WTC11 (cell line): ENCODE measurements at places on chromosomes 3 and 15. TPM values are rescaled to one million over a fixed set of nuclear protein-coding genes. Genes with fewer than 3 reads are reported as not detected.
A peak's percentile ranks its signal among the peaks of the same experiment; 100 is the strongest.

The AGBL1 gene
- total RNA-seq: 0.07 TPM in 1 of 3 replicates, not detected in the others

The ALPK3 gene
- total RNA-seq: 16.5 to 23.0 TPM (median 20.9 TPM) in 3 replicates

The SPSB4 gene
- 19.4 to 19.7 TPM (median 19.6 TPM) in 3 replicates for total RNA-seq

The GJD2 gene
- total RNA-seq: 0.14 to 0.22 TPM (median 0.21 TPM) in 3 replicates

The TGM5 gene
- total RNA-seq: not detected in 3 replicates

The PEX11A gene
- total RNA-seq: 2.9 to 3.5 TPM (median 3.0 TPM) in 3 replicates

The DOCK3 gene
- 5.2 to 5.6 TPM (median 5.5 TPM) in 3 replicates for total RNA-seq

The MUC4 gene
- total RNA-seq: 2.1 to 2.8 TPM (median 2.3 TPM) in 3 replicates

The SMAD3 gene
- total RNA-seq: 20.2 to 34.6 TPM (median 25.0 TPM) in 3 replicates

The ARMC8 gene
- total RNA-seq: 38.6 to 44.9 TPM (median 38.7 TPM) in 3 replicates

The LMCD1 gene
- total RNA-seq: 10.6 to 12.5 TPM (median 10.9 TPM) in 3 replicates

The PYGO1 gene
- total RNA-seq: 0.46 to 0.55 TPM (median 0.50 TPM) in 3 replicates

DNA sequence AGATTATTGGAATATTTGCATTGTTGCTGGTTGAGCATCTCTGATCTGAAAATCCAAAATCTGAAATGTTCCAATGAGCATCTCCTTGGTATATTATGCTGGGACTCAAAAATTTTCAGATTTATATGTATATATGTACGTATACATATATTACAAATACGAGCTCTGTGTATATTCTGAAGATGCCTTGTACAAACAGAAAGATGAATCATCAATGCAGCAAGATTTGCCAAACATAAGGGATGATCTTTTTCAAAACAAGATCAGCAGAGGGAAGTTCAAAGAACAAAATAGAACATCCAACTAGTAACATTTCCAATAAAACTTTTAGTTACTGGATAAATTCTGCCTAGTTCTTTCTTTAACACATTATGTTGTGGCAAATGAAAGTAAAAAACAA, 42.5 kb downstream of the HERC1 start:
- no peak for DNase-seq

- DNase-seq: no peak
Measured at GRCh38 chr3:128569756-128570155, 76.8 kb upstream of the GATA2 start.

DNA sequence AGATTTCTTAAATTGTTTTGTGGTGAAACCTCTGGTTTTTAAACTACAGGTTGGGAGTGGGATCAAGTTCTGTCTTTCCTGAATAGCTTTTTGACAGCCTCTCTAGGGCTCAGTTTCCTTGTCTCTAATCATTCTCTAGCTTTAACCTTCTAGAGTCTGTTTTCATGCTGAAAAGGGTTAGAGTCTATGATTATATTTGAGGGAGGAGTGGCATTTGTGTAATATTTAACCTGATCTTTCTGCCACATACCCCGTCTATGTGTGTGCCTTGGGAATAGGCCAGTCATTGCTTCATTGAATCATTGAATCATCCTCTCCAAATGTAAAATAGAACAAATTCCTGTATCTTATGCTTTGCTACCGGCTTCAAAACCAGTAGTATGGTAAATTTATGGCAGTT, 204.9 kb downstream of the KLHL25 start:
- DNase-seq: no peak

DNA sequence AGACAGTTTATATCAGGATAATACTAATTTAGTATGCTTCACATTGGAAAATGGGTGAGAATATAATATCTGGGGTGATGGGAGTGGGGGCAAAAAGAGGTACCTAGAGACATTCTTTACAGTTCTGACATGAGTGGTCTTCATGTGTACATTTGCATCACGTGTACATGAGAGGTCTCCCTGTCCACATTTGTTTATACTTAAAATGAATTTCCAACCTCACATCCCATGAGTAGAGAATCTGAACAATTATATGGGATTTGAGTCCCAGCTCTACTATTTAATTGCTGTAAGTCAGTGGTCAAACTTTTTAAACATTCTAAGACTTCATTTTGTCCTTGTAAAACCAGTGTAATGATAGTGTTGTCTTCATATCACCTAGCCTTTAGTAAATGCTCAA, 408.4 kb downstream of the NAALADL2 start:
- no peak for DNase-seq

DNA sequence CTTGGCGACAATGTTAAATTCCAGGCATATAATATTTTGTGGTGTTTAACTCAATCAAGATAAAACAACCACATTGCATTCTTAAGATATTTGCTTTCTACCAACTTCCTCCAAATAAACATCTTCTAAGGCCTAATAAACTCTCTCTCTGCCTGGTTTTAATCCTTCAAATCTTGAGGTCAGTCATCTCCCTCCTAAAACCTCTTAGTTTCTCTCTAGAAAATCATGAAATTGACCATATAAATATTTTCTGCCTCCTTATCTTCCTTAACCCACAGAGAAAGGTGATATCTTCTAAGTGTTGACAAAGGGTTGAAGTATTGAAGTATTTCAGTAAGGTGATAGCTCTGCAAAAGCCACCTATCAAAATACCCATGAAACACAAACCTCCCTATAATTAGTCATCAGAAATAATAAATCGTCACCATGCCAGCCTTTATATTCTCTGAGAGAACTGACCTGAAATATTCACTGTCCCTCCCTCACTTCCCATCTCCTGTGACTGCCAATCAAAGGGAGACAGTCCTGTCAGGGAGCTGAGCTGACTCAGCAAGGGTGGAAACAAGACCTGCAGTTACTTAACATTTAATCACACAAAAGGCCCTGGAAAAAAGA, 1261.1 kb downstream of the ROBO1 start:
- no peak for DNase-seq

DNA sequence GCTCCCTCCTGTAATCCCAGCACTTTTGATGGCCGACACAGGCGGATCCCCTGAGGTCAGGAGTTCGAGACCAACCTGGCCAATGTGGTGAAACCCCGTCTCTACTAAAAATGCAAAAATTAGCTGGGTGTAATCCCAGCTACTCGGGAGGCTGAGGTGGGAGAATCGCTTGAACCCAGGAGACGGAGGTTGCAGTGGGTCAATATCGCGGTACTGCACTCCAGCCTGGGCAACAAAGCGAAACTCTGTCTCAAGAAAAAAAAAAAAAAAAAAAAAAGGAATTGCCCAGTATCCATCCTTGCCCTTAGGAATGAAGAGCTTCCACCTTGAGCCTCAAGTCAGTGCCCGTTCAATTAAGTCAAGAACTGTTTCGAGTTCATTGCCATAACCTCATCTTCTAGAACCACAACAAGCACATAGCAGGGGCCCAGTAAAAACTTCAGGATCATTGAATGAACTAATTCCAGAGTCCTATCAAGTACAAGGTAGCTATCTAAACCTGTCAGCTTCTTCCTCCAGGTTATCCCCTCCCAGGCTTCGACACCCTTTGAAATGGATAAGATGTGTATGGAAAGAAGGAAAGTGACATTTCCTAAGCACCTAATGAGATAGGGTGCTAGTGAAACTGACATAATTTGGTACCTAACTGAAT, 826 bp downstream of the DBR1 start:
- no peak for DNase-seq

GRCh38 chr3:5071061-5071460, 51.0 kb upstream of the ARL8B start:
- no peak for DNase-seq

GRCh38 chr15:69484837-69485236, 32.2 kb downstream of the RPLP1 start:
- no peak for DNase-seq

- DNase-seq: no peak
Measured at GRCh38 chr3:158909870-158910269, 108.0 kb downstream of the MFSD1 start.

- no peak for DNase-seq
Measured at GRCh38 chr3:127716384-127716783, 43.6 kb downstream of the ABTB1 start.

GRCh38 chr3:36416599-36416998, 36.3 kb downstream of the STAC start:
- no peak for DNase-seq

DNA sequence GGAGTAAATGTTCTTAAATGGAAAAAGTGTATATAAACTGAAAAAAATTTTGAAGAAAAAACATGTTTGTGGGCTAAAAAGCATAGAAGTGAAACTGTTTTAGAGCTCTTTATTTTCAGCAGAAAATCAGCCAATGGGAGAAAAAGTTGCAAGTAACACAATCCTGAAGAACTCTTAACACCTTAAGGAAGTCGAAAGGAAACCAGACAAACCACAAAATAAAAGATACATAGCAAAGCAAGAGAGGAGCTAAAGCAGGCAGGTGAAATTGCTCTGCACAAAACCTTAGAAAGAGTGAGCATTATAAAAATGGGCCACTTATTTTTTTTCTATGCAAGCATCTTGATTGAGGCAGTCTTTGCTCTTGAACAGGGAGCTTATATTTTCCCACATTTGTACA, 300.5 kb downstream of the RAP2B start:
- DNase-seq: no peak

GRCh38 chr3:66037330-66037985, 1.3 kb downstream of the MAGI1 start:
- peak; percentile 65 for DNase-seq

- no peak for DNase-seq
Measured at GRCh38 chr3:112472691-112473090, 26.6 kb downstream of the BTLA start.

- no peak for DNase-seq
Measured at GRCh38 chr3:123664753-123665152, 79.9 kb upstream of the HACD2 start.

GRCh38 chr3:138824114-138824506, 10.6 kb downstream of the PIK3CB start:
- no peak for DNase-seq

DNA sequence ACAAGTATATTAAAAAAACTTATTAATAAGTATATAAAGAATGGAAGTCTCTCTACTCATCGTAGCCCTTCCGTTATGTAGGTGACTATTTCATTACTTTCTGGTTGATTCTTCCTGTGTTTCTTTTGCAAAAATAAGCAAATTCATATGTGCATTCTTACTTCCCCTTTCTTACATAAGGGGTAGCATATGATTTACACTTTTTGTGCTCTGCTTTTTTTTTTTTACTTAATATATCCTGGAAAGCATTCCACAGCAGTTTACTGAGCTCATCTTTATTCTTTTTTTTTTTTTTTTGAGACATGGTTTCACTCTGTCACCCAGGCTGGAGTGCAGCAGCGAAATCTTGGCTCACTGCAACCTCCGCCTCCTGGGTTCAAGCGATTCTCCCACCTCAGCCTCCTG, 12.9 kb downstream of the SCAMP5 start:
- no peak for DNase-seq

GRCh38 chr3:191296041-191296541, 33.1 kb upstream of the CCDC50 start:
- no peak for DNase-seq

DNA sequence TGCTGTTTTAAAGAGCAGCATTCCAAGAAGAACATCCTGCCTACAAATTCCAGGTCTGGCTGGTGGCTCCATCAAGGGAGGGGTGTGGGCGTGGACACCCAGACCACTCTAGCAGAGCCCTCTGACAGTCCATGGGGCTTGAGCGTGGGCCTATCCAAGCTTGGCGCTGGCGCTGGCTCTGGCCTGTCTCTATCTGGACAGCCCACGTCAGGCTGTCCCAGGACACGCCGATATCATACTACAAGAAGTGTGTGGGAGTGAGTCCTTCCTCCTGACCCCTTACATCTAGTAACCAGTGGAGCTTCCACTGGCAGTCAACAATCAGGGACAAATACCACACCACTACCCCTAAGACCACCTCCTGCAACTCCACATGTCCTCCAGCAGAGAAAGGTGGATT, 17.1 kb upstream of the DUSP7 start:
- DNase-seq: no peak

GRCh38 chr15:33226559-33227181, 32.2 kb upstream of the FMN1 start:
- peak; percentile 25 for DNase-seq

GRCh38 chr15:68373028-68373427, 58.9 kb downstream of the ITGA11 start:
- DNase-seq: no peak

DNA sequence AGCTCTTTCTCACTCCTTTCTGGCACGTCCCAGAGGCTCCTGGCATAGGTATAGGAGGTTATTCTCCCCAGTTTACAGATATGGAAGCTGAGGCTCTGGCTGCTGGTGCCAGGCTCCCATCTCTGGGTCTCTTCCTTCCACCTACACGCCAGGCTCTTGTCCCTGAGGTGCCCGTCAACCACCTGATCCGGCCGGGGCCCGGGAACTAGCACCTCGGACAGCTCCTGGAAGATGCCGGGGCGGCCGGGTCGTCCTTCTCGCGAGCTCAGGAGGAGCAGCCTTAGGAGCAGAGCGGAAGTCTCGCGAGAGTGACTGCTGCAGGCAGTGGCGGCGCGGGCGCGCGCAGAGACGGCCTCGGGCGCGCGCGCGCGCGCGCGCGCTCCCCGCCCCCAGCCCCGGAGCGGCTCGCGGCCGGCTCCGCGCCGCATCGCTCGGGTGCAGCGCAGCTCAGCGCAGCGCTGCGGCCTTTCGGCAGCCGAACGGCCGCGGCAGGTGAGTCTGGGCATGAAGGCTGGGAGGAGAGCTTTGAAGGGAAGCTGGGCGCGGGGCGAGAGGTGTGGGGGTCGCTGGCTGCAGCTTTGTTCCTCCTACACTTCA, at the start of gene SCAMP5:
SCAMP5 (plus strand) TSS at position 382 of the 597 bp plus-strand sequence. CDS start 16,277 bp downstream, outside the sequence.
- DNase-seq: peak; percentile 99

- DNase-seq: no peak
Measured at GRCh38 chr3:193593668-193594030, 641 bp downstream of the OPA1 start.

GRCh38 chr15:30872341-30872748, 31.4 kb upstream of the FAN1 start:
- DNase-seq: no peak

DNA sequence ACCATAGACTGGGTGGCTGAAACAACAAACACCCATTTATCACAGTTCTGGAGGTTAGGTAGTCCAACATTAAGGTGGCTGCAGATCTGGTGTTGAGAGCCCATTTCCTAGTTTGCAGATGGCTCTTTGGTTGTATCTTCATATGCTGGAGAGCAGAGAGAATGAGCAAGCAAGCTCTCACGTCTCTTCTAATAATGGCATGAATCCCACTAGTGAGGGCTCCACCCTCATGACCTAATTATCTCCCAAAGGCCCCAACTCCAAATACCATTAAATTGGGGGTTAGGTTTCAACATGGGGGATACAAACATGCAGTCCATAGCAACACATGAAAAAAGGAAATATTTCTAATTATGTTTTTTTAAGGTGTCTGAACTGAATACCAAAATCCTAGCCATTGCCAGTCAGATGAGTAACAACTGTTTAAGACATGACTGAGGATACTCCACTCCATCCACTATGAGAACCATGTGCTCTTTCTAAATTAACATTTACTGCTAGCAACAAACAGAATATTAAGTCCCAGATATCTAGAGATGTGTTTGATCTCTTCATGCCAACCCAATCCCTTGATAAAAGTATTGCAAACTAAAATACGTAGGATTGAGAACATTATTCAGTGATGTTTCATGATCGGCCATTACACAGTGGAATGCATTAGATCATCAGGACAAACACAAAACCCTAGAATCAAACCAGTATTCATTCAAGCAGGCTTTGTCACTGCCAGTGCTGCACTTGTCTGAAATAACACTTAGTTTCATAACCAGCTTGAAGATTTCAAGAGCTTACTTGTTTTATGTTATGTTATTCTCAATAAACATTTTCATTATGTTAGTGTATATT, 340.3 kb downstream of the SLC9A9 start:
- no peak for DNase-seq

GRCh38 chr3:132220986-132221385, 96.2 kb upstream of the ACP3 start:
- no peak for DNase-seq

GRCh38 chr3:38133557-38134405, 3.1 kb downstream of the ACAA1 start:
- DNase-seq: no peak

- DNase-seq: peak; percentile 16
Measured at GRCh38 chr15:38873158-38873557, 308.5 kb upstream of the RASGRP1 start.
